ENCODE measurements at places on chromosomes 11 and 22.

GRCh38 chr11:1819074-1819473 is 15.7 kb upstream of the SYT8 start:
- DNase-seq: no peak

DNA sequence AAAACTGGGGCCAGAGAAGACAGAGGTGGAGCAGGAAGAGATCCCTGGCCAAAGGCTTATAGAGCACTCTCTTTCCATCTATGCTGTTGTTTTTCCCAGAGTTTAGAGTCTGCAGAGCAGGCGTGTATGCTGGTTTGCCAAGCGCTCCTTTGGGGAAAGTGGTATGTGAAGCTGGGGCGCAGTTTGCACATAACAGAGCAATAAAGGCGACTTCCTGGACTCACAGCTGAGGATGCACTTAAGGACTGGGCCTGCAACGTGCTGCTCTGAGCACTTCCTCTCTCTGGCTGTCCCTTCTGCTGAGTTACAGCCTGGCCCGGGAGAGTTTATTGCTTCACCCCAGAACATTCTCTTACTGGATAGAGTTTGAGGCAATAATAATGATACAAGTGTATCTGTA is 41.7 kb downstream of the THAP12 start:
- DNase-seq: no peak

DNA sequence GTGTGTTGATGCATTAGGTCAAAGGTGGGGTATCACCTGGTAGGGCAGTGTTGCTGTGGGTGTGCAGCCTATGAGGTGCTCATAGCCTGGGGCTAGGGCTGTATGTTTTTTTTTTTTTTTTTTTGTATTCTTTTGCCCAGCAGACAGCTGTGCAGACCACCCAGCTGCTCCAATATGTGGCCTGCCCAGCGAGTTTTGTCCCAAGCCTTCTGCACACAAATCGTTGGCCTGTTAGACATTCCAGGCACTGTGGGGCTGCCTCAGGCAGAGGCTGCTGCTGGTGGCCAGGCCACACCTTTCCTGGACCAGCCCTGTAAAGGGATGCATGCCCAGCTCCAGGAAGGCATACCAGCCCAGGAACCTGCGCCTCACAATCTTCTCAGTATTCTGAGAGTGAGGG is 348.5 kb downstream of the JRKL start:
- DNase-seq: no peak

- no peak for DNase-seq
Measured at GRCh38 chr11:107140983-107141382, 122.7 kb upstream of the GUCY1A2 start.

DNA sequence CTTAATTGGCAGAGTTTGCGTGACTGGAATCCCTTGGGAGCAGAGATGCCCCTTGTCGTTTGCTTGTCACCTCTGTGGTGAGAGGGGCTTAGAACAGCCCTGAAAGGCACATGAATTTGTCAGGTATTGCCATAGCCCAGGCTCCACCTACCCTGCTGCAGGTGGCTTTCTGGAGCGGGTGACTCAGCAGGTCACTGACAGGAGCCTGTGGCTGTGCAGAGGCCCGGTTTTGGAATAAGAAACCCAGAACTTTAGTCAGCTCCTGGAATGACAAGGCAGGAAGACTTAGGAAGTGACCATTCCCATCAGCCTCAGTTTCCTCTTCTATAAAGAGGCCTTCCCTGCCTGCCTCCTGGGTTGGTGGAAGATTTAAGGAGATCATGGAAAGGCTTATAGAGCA is 539.7 kb downstream of the INSC start:
- DNase-seq: no peak

DNA sequence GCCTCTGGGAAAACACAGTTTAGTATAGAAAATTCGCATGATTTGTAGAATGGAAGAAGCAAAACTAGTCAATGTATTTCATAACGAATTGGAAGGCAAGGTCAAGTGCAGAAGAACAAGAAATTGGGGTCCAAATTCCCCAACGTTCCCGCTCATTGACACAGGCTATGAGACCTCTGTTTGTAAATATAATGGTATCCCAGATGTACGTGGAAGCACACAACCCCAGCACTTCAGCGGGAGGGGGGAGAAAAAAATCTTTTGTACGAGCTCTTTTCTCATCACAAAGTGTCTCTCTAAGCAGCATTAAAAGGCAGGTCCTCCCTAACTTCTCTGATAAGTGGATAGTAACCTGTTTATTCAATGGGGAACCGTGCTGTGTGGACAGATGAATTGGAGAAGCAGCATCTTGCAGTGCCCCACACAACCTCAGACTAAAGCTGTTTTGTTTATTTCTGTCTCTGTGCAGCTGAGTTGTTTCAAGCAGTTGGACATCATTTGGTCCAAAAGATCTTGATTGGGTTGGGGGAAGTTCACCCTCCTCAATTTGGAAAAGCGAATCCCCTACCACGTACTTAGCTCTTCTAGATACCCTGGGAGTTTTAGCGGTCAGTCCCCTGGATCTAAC is 1.1 kb upstream of the GAB2 start:
- no peak for DNase-seq

DNA sequence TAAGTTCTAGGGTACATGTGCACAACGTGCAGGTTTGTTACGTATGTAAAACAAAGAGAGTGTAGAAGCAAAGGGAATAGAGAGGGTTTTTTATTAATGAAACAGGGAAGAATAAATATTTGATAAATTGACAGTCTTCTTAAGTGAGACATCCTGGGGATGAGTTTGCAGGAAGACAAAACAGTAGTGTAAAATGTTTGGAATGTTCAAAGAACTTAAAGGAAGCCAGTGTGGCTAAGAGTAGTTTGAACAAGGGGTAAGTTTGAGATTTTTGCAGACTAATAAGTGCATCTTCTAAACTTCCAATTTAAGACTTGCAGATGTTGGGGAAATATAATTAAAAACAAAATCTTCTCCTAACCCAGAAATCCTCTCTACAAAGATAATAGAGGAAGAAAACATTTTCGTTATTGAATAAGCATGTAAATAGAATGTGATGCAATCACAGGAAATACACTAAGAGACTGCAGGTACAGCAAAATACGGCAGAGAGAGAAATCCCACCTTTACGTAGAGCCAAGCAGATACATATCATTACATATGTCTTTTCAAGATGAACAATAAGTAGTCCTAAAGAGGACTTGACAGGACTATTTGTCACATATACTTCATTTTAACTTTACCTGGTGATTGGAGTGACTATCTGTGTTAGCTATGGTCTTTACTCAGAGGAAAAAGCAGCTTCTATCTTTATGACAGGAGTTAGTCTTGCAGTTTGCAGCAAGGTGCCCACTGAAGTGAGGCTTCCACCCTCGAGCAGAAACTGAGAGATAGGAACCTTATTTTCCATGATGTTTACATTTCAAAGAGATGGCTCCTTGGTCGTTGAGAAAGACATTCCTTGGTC is 402.1 kb downstream of the CNTN5 start:
- DNase-seq: no peak

DNA sequence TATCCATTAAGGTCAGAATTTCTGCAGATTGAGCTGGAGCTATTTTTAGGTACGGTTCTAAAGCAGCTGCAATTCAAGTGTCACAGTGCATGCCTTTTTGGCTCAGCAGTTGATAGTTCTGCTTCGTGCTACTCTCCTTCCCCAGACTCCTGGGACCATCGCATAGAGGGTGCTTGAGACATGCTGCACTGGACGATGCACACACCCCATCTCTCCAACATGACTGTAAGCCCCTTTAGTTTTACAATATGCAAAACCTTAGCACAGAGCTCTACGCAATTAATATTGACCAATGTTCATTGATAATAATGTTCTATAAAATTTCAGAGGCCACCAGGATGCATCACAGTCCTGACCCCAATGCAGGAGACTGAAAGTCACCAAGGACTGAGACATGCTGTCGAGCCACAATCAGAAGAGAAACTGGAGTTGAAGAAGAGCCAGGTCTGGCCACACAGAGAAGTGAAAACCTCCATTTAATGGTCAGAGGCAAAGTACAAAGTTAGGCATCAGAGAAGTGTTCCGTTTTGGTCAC is 120.9 kb upstream of the ZC3H12C start:
- DNase-seq: no peak

DNA sequence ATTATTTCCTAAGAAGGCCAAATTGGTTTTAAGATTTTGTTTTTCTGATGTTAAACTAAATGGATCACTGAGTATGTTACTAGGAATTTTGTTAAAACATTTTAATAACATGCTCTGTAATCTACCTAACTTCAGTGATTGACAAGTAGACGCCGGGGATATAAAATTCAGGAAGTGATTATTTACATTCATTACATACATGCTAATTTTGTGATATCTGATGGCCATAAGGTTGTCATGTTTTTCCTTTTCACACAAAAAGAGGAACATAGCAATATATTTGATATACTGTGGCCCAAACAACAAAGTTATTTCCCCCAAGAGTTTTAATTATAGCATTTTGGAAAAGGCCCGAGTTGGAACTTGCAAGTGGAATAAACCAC is 12.1 kb downstream of the SCUBE1 start:
- DNase-seq: no peak

- no peak for DNase-seq
Measured at GRCh38 chr22:38228873-38229740, 27.3 kb downstream of the MAFF start.

- DNase-seq: no peak
Measured at GRCh38 chr11:70717936-70718595, 319.7 kb downstream of the CTTN start.

- no peak for DNase-seq
Measured at GRCh38 chr22:40720538-40721256, 41.4 kb downstream of the MCHR1 start.

- DNase-seq: no peak
Measured at GRCh38 chr22:45554040-45554406, 51.3 kb downstream of the FBLN1 start.

GRCh38 chr11:43419460-43419859 is 60.7 kb downstream of the TTC17 start:
- DNase-seq: no peak

GRCh38 chr11:120918257-120918656 is 105.6 kb upstream of the TBCEL start:
- DNase-seq: no peak

- no peak for DNase-seq
Measured at GRCh38 chr11:112608509-112608908, 347.8 kb upstream of the PLET1 start.

GRCh38 chr11:132300283-132300682 is 929.9 kb downstream of the NTM start:
- DNase-seq: no peak

GRCh38 chr22:23786261-23786710 is 480 bp upstream of the SMARCB1 start:
- DNase-seq: no peak

- no peak for DNase-seq
Measured at GRCh38 chr11:77123591-77123990, 4.5 kb upstream of the MYO7A start.

DNA sequence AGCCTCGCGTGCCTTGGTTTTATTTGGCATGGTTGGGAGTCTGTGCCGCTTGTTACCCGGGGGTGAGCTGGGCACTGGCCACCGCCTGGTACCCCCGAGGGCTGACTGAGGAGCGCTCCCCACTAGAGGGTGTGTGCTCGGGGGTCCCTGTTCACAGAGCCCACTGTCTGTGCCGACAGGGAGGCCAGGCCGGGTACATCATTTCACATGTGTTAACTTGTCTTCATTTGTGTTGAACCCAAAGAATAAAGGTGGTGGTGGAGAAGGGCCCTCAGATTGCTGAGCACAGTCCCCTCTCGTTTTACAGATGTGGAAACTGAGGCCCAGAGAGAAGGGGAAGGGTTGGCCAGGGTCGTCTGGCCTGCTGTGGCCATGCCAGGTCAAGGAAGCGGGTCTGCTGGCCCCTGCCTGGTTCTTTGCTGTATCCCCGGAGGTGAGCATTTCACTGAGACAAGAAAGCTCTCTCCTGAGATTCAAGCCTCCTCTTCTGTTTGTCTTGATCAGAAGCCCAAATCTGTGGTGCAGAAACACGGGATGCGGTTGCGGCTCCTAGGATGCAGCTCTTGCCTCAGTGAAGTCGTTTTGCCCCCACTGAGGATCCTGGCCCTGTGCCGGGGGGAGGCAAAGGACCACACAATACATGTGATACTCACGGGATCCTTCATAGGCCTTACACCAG is 60.8 kb downstream of the FBLN1 start:
- no peak for DNase-seq

DNA sequence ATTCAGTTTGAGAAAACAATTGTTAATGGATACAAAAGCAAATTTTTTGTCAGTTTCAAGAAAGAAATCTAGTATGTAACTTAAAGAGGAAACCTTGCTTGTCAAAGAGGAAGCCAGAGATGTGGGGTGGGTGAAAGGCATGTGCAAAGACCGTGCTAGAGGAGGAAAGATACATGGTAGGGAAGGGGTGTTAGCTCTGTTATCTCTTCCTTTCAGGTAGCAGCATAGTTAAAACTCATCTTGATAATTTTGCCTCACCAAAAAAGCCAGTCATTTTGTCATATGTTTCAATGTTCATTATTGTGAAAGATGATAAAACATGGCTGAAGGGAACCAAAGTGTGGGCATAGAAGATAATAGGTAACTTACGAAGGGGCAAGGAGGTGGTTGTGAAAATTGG is 2.6 kb upstream of the MS4A2 start:
- DNase-seq: no peak

- DNase-seq: no peak
Measured at GRCh38 chr11:94666792-94667721, 99.9 kb downstream of the PIWIL4 start.

- no peak for DNase-seq
Measured at GRCh38 chr22:24731761-24732160, 42.8 kb downstream of the PIWIL3 start.

- DNase-seq: no peak
Measured at GRCh38 chr22:28903729-28904128, 20.4 kb downstream of the ZNRF3 start.

GRCh38 chr22:50498322-50498890 is 9.1 kb downstream of the LMF2 start:
- DNase-seq: peak; percentile 61

DNA sequence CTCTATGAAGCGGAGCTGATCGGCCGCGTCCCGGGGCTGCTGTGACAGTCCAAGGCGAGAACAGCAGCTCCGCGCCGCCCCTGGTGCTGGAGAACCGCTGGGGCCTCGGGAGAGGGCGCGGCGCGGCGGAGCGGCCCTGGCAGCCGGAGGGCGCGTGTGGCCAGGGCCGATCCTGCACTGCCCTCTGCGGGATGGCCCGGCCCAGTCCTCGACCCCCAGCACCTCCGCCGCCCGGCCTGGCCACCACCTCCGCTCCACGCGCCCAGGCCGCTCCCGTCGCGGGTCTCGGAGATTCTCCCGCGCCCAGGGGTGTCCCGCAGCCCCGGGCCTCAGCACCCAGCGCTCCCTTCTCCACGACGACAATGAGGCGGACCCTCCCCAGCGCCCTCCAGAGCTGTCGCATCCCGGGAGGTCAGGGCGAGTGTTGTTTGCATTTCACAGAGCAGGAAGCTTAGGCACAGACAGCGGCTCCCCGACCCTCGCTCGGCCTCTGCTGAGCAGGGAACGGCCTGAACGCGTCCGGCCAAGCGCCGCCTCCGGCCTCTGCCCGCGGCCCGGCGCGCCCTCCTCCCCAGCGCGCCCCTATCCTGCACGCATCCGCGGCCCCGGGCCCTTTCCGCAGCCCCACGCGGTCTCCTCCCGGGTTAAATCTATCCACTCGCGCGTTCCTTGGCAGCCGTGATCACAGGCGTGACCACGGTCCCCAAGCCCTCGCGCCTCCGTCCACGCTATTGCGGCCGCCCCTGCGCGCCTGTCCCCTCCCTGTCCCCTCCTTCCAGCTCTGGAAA is 109.7 kb downstream of the WNT7B start:
- no peak for DNase-seq

- DNase-seq: no peak
Measured at GRCh38 chr11:11387207-11387606, 34.2 kb upstream of the CSNK2A3 start.

Data from activated T-helper 2 cell treated with anti-CD3 and anti-CD28 coated beads, Interferon-gamma antibody, Interleukin-2, Interleukin-4, amounts not matched to agents 10 μg/mL and 5 μg/mL and 100 μg/mL, durations not matched to agents 14 hours and 24 hours and 36 hours (primary cell).